ENCODE measurements at places on chromosomes 2 and 18. TPM values are rescaled to one million over a fixed set of nuclear protein-coding genes. Genes with fewer than 3 reads are reported as not detected.

DNA sequence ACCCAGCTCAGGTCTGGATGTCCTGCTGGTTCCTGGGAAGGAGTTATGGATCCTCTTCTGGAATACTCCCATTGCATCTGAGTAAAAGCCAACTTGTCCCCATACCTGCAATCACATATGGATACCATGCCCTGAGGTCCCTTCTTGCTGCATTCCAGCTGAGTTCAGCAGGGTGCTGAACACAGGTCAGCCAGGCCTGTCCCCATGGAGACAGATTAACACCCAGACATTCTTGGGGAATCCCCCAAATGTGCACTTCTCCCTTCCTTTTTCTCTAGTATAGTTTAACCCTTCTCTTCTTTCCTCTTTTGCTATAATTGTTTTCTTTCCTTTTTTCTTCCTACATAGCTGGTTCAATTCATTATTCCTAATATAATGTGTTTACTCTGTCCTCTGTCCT is 799.6 kb upstream of the HS6ST1 start:
- DNase-seq: no peak

- no peak for DNase-seq
These were observed 3.0 kb upstream of the FIGLA start for GRCh38 chr2:70793450-70793849.

- DNase-seq: no peak
These were observed 112.7 kb downstream of the MCFD2 start for GRCh38 chr2:46802665-46803546.

DNA sequence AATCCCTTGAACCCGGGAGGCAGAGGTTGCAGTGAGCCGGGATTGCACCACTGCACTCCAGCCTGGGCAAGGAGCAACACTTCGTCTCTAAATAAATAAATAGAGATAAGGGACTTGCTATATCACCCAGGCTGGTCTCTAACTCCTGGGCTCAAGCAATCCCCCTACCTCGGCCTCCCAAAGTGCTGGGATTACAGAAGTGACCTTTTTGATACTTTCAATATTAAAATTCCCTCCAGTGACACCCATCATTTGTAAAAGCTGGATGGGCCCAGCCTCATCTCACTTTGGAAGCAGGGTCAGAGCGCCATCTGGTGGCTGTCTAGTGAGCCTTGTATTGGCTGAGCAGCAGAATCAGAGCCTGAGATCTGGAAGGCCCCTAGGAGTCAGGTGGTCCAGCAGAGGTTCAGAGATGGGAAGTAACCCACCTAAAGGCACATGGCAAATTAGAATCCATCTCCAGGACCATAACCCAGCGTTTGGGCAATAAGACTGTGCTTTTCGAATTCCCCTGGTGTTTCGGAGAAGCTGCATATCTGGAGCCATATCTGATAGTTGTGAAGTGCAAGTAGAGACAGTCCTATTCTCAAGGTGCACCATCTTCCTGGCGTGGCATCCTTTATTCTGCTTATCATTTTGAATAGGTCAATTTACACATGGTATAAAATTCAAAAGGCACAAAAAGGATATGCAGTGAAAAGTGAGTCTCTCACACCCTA is 18.3 kb upstream of the SLC35F6 start:
- peak; percentile 57 for DNase-seq

- DNase-seq: peak; percentile 68
These were observed 122.8 kb downstream of the LYPD1 start for GRCh38 chr2:132547090-132547687.

The GPR17 gene
- not detected for total RNA-seq

DNA sequence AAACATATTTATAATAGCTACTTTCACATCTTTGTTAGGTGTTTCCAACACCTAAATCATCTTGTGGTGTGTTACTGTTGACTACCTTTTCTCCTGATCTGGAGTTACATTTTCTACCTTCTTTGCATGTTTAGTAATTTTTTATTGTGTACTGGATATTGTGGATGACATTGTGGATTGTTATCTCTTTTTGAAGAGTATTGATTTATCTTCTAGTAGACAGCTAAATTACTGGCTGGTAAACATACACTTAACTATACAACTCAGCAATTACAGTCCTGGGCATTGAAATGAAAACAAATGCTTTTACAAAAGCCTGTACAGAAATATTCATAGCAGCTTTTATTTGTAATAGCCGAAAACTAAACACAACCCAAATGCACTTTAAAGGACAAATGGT is 150.8 kb downstream of the PTRHD1 start:
- no peak for DNase-seq

DNA sequence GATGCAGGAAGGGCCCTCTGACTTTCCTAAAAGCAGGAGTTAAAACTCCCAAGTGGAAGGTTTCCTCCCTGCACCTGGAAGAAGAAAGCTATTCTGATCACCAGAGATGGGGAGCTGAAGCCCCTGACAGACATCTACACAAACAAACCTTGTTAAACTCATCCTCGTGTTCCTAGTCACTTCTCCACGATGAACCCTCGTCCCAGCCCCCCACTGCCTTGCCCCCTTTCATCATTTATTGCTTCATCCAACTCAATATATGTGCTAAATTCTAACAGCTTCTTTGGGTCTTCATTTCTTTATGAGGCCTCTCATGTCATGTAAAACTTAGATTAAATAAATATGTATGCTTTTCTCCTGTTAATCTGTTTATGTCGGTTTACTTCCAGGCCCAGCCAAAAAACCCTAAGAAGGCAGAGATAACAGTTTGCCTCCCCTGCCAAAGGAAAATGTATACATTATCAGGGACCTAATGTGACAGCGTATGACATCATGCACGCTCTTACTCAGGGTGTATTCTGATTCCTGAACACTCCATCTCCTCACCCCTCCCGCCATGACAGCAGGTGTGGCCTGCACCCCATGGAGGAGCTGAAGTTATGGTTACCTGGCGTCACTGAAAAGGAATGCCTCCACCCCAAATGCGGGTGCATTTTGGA is 287.2 kb downstream of the STK39 start:
- no peak for DNase-seq

GRCh38 chr2:109516445-109517117 is 97.2 kb downstream of the SEPTIN10 start:
- DNase-seq: no peak

The PIEZO2 gene
- total RNA-seq: 0.30 TPM

DNA sequence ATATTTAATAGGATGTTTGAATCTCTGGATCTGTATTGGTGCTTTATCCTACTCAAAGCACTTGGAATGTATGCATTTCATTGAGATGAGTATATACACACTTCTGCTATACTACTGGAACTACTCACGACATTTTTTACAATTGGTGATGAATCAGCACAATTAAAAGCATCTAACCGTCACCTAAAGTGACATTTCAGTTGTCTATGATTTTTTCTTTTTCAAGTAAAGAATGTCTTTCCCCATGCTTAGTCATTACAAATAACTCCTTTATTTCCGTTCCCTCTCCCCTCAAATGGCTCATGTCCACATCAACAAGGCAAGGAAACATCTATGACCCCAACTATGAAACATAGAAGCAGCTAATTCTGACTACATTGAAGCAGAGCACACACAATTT is 77.3 kb downstream of the CLIP4 start:
- no peak for DNase-seq

GRCh38 chr18:72544092-72544886 is at the start of gene CBLN2:
Gene CBLN2, minus strand, starts transcription at chr18:72544342. Its CDS starts 2,182 bp downstream, at chr18:72542160.
- DNase-seq: peak; percentile 7

DNA sequence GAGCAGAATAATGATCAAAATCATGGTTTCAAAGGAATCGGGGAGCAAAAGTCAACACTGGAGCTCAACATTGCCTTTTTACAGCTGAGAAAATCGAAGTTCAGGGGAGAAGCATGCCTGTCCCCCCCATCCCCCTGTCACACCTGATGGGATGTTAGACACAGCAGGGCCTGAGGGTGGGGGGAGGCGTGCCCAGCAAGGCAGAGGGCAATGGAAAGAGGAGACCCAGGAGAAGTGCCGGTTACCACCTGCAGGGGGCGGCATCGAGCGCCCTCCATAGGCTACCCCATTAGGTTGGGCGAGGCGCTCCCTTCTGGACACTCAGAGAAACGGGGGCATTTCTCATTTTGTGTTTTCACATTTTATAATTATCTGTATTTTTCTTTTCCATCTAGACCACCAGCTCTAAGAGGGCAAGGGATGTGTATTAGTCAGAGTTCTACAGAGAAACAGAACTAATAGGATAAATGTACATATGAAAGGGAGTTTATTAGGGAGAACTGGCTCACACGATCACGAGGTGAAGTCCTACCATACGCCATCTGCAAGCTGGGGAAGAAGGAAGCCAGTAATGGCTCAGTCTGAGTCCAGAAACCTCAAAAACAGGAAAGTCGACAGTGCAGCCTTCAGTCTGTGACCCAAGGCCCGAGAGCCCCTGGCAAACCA is 271.3 kb downstream of the LRATD1 start:
- DNase-seq: no peak

- no peak for DNase-seq
These were observed 740.3 kb upstream of the RAB6C start for GRCh38 chr2:129239141-129239540.

The CRACDL gene
- 6.3 TPM for total RNA-seq

GRCh38 chr2:210833403-210833802 is 277.0 kb downstream of the CPS1 start:
- DNase-seq: no peak

The FAM117B gene
- 11.1 TPM for total RNA-seq

- no peak for DNase-seq
These were observed 10.4 kb downstream of the STON1 start for GRCh38 chr2:48540237-48540935.

DNA sequence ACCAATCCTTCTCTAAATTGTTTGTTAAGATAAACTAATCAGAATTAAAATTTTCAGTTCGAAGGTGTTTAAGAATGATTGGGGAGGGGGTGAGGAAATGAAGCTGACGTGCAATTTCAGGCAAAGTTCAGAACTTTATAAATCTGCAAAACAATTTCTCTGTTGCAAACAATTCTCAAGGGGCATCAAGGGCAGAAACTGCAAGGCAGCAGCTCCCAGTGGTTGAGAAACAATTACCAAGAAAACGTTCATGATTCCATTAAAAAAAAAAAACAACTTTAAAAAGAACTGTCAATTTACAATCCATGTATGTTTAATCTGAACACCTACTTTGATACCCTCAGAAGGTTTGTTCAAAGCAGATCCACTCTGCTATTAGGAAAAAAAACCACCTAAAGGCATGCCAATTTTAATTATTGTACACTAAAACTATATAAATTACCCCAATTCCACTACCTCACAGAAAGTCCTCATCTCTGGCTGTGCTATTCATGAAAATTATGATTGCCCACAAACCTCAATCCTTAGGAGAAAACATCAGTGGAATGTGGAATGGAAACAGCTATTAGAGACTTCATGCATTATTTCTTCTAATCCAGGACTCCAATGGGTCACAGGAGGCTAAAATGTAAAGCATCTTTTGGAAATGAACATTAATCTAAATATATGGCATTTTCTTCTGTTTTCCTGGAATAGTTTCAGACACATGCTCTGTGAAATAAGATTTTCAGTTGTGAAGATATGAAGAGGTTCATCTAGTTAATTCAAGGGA is 119.9 kb upstream of the ACVR1C start:
- no peak for DNase-seq

- DNase-seq: no peak
These were observed 34.0 kb upstream of the OTOS start for GRCh38 chr2:240174496-240174895.

GRCh38 chr18:68467957-68468356 is 247.0 kb downstream of the TMX3 start:
- DNase-seq: no peak

DNA sequence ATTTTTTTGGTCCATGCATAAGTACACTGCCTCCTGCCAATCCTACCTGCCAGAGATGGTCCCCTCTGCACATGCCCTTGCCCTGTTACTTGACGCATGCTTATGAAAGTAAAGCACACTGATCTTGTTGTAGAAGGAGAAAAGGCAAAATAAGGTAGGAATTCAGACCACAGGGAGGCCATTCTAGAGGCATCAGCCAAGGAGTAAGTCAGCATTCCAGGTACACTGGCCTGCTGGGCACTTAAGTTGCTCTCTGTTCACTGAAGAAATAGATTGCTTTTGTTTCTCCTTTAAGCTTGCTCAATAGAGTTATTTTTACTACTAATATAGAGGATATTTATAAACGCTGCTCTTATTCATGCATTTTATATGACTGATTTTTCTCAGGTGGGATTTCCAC is 604.4 kb downstream of the TDRD15 start:
- DNase-seq: no peak

The CHRND gene
- not detected for total RNA-seq

- no peak for DNase-seq
These were observed 558.3 kb downstream of the KCNJ3 start for GRCh38 chr2:155256803-155257202.

DNA sequence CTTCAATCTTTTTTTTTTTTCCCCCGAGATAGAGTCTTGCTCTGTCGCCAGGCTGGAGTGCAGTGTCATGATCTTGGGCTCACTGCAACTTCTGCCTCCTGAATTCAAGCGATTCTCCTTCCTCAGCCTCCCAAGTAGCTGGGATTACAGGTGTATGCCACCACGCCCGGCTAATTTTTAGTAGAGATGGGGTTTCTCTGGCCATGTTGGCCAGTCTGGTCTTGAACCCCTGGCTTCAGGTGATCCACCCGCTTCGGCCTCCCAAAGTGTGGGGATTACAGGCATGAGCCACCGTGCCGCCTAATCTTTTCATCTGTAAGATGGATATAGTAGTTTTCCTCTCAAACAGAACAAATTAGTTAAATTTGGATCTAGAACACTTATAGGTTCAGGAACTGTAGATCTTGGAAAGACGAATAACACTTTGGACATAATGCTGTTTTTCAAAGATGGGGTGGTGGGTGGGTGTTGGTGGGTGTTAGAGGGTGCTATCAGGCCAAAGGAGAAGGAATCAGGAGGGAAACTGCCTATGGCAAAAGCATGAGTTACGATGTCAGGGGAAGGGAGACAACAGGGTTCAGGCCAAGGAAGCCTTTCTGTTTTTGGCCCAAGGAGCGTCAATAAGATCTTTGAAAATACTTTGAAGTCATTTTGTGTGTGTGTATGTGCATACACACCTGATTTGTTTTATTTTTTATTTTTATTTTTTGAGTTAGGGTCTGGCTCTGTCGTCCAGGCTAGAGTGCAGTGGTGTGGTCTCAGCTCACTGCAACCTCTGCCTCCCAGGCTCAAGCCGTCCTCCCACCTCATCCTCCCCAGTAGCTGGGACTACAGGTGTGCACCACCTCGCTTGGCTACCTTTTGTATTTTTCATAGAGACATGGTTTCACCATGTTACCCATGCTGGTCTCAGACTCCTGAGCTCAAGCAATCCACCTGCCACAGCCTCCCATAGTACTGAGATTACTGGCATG is 6.8 kb downstream of the RPL37A start:
- DNase-seq: no peak

DNA sequence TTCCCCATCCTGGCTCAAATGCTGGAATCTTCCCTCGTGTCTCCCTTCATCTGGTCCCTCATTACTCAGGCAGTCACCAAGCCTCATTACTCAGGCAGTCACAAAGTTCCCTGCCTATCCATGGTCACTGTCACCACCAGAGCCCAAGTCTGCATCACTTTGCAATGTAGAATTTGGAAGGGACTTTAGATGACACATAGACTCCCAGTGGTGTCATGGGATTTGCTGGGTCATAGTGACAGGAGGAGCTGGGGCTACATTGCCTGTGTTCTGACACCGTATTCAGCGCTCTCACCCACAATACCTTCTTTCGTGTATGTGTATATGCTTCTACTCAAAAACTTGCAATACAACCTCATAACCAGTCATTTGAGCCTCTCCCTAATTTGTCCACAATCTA is 2.1 kb upstream of the EMILIN1 start:
- DNase-seq: no peak

The DPYSL5 gene
- total RNA-seq: not detected

GRCh38 chr18:37665346-37665745 is 99.7 kb upstream of the CELF4 start:
- no peak for DNase-seq

- peak; percentile 36 for DNase-seq
These were observed 33.5 kb upstream of the IL37 start for GRCh38 chr2:112877423-112877822.

- no peak for DNase-seq
These were observed 267.5 kb upstream of the SLC8A1 start for GRCh38 chr2:40719414-40719813.

Measured in renal cortical epithelial cell (primary cell).